ENCODE measurements at places on chromosomes 5 and 9.

DNA sequence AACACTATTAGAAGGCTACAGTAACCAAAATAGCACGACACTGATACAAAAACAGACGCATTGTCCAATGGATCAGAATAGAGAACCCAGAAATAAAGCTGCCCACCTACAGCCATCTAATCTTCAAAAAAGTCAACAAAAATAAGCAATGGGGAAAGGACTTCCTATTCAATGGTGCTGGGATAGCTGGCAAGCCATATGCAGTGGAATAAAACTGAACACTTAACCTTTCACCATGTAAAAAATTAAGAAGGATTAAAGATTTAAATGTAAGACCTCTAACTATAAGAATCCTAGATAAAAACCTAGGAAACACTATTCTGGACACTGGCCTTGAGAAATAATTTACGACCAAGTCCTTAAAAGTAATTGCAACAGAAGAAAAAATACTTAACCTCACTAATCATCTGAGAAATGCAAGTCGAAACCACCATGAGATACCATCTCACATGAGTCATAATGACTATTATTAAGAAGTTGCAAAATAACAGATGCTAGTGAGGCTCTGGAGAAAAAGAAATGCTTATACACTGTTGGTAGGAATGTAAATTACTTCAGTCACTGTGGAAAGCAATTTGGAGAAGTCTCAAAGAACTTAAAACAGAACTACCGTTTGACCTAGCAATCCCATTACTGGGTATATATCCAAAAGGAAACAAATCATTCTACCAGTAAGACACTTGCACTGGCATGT lies 203.3 kb upstream of the CDH9 start:
- no peak for DNase-seq

- DNase-seq: no peak
These were observed 169.7 kb upstream of the TBCA start for GRCh38 chr5:77945874-77946273.

GRCh38 chr5:146815411-146815810 lies 63.1 kb downstream of the PPP2R2B start:
- no peak for DNase-seq

DNA sequence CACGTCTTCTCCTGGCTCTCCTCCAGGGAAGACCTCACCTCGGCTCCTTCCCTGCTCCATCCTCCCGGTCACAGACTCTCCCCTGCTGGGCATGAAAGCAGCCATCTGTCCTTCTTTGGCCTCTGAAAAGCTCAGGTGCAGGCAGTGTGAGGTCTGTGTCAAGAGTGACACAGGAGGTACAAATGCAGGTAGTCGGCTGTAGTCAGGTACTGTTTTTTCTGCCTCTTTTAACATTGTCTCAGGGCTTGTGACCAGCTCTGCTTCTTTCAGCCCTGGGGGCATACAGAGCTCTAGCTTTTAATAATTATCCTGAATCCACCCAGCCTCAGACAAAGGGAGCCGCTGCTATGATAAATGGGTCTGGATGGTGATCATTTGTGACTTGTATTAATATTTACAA lies 46.4 kb downstream of the C5orf15 start:
- DNase-seq: no peak

DNA sequence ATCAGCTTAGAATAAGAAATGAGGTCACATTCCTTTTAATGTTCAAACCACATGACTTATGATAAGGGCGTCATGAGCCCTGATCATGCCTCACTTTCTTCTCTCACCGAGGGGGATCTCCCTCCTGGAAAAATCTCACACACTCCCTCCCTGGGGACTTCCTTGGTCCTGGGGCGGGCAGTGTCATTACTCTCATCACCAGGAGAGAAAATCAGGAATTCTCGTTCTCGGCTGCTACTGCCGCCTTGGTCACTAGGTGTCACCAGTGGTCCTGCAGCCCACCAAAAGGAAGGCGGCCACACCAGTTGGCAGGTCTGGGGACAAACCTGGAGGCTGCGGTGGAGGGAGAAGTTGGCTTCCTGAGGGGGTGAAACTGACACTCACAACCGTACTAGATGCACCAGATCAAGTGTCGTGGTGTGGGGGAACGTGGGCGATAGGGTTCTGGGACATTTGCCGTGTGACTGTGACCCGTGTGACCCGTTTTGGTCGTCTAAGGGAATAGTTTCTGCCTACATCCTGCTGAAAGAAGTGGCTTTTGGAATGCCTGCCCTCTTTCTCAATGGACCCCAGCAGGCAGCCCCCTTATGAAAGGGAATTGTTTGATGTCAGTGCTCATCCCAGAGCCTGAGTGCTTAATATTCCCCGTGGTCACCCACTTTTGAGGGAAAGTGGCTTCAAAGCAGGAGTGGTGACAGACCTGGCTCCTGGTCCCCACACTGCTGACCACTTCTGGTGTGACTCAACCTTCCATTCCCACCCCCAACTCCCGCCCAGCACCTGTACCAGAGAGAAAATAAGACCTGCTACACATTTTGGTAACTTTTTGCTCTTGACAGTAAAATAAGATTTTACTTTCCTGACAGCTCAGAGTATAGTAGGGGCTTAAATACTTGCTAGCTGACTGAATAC lies 63.2 kb downstream of the ACER2 start:
- peak; percentile 77 for DNase-seq

DNA sequence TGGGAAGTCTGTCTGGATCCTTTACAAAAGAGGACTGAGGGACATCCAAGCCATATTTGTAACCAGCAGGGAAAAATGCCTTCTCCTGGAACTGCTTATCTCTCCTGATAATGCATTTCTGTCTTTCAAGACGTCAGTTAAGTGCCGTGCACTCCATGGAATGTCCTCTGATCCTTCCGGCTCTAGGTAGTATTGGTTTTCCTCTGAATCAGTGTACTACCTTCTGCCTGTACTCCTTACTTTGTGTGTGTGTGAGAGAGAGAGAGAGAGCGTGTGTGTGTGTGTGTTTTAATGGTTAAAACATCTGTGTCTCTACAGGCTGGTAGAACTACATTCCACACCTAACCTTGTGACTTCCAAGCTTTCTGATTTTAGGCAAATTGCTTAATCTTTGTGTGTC lies 89.9 kb downstream of the PIP5K1B start:
- DNase-seq: no peak

DNA sequence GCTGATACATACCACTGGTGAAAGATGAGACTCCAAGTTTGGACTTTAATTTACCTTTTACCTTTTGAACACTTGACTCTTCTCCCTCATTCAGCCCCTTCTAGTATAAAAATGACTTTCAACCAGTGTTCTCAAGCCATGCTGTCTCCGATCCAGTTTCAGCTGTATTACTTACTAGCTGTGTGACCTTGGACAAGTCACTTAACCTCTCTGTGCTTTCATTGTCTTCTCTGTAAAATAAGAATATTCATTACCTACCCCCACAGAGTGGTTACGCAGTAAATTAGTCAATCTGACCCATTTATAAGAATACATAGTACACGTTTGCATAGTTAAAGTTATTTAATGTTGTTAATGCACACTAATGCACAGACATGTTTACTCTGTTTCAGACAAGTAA lies 12.6 kb upstream of the CEMIP2 start:
- no peak for DNase-seq
